ENCODE measurements at places on chromosomes 1 and 21. TPM values are rescaled to one million over a fixed set of nuclear protein-coding genes. Genes with fewer than 3 reads are reported as not detected.
A peak's percentile ranks its signal among the peaks of the same experiment; 100 is the strongest.

GRCh38 chr1:119477710-119478109 is 29.3 kb upstream of the HSD3B1 start:
- no peaks in the 10 kb centered on the region for H3K4me1 ChIP-seq
- no peak overlapping the region for H3K4me3 ChIP-seq
- H3K27ac ChIP-seq = no peak overlapping the region
- no peaks in the 10 kb centered on the region for H3K27me3 ChIP-seq

PTGFR gene
- not detected for total RNA-seq

TTLL7 gene
- total RNA-seq = 31.4 TPM

GRCh38 chr1:221712776-221713431 is 29.0 kb downstream of the DUSP10 start:
- H3K27me3 ChIP-seq = no peaks in the 10 kb centered on the region
- H3K27ac ChIP-seq = no peak overlapping the region
- no peaks in the 10 kb centered on the region for H3K36me3 ChIP-seq
- DNase-seq = no peak
- no peaks in the 10 kb centered on the region for H3K4me1 ChIP-seq

GRCh38 chr21:34875830-34876229 is 173.3 kb downstream of the RUNX1 start:
- H3K27me3 ChIP-seq = no peaks in the 10 kb centered on the region
- no peak for DNase-seq
- no peak overlapping the region for H3K4me3 ChIP-seq
- H3K4me1 ChIP-seq = peaks cover 6% of the 10 kb centered on the region

TMEM79 gene
- total RNA-seq = 5.5 TPM

- H3K27me3 ChIP-seq = no peaks in the 10 kb centered on the region
- no peaks in the 10 kb centered on the region for H3K36me3 ChIP-seq
- H3K4me1 ChIP-seq = peaks cover 3% of the 10 kb centered on the region
- no peak overlapping the region for H3K27ac ChIP-seq
- no peak overlapping the region for H3K4me3 ChIP-seq
These were observed 116.3 kb downstream of the PEX14 start for GRCh38 chr1:10591010-10591409.

GRCh38 chr1:40803447-40803846 is 19.9 kb downstream of the KCNQ4 start:
- no peak overlapping the region for H3K27ac ChIP-seq
- no peak overlapping the region for H3K4me3 ChIP-seq
- DNase-seq = no peak
- H3K4me1 ChIP-seq = peaks cover 7% of the 10 kb centered on the region

GRCh38 chr1:242017580-242018233 is 18.8 kb upstream of the MAP1LC3C start:
- H3K36me3 ChIP-seq = no peaks in the 10 kb centered on the region
- H3K4me1 ChIP-seq = no peaks in the 10 kb centered on the region
- peak; percentile 13 for DNase-seq
- no peak overlapping the region for H3K27ac ChIP-seq
- no peaks in the 10 kb centered on the region for H3K27me3 ChIP-seq

ABCG1 gene
- total RNA-seq = 0.80 TPM

GPR37L1 gene
- total RNA-seq = 0.44 TPM

GRCh38 chr21:14877581-14878228 is 187.1 kb downstream of the NRIP1 start:
- no peaks in the 10 kb centered on the region for H3K27me3 ChIP-seq
- no peak overlapping the region for H3K4me3 ChIP-seq
- H3K36me3 ChIP-seq = no peaks in the 10 kb centered on the region

- no peaks in the 10 kb centered on the region for H3K4me1 ChIP-seq
- no peaks in the 10 kb centered on the region for H3K27me3 ChIP-seq
- DNase-seq = no peak
These were observed 32.6 kb upstream of the DENND1B start for GRCh38 chr1:197807739-197808453.

GRCh38 chr1:31786366-31787060 is 22.4 kb upstream of the ADGRB2 start:
- no peak overlapping the region for H3K4me3 ChIP-seq
- H3K36me3 ChIP-seq = no peaks in the 10 kb centered on the region
- no peak overlapping the region for H3K27ac ChIP-seq

DNA sequence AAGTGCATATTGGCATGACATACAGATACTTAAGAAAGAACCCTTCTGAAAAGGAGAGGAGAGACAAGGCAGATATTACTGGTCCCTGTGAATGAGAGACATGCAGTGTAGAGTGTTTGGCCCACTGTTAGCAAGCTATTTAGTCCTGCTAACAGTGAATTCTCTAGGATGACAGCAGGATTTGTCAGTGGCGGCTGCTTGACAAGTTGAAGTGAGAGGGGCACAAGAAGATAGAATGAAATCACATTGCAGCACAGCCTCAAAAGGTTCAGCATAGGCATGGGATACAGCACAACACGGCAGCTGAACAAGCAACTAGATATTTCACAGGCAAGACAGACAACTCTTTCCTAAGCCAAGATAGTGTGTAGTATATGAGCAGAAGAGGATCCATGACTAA is 407.9 kb downstream of the PLA2G4A start:
- H3K36me3 ChIP-seq = no peaks in the 10 kb centered on the region
- no peaks in the 10 kb centered on the region for H3K27me3 ChIP-seq
- no peak for DNase-seq
- no peak overlapping the region for H3K4me3 ChIP-seq
- no peaks in the 10 kb centered on the region for H3K4me1 ChIP-seq

GRCh38 chr1:109739738-109740614 is 862 bp downstream of the GSTM3 start:
- H3K36me3 ChIP-seq = no peaks in the 10 kb centered on the region
- H3K4me3 ChIP-seq = peak overlapping the region; percentile 73
- DNase-seq = no peak
- peak overlapping the region; percentile 76 for H3K27ac ChIP-seq

GRCh38 chr1:11475748-11476147 is 3.2 kb upstream of the DISP3 start:
- H3K27me3 ChIP-seq = no peaks in the 10 kb centered on the region
- DNase-seq = no peak
- H3K36me3 ChIP-seq = no peaks in the 10 kb centered on the region

DNA sequence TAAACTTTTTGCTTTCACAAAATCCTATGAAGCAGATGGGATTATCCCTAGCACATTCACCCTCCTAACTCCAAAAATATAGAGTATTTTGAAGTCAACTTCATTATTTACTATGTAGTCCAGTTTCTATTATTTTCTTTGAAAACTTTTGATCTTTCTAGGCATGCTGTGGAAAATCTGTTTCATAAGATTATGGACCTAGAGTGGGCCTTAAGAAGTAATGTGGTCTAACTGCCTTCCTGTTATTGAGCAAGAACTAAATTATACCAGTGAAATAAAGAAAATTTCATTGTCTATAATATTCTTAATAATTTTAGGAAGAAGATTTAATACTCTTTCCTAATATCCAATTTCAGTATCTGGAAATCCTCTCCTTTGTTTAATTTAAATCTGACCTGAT is 58.1 kb downstream of the PRKACB start:
- no peak for DNase-seq
- no peak overlapping the region for H3K27ac ChIP-seq
- H3K27me3 ChIP-seq = no peaks in the 10 kb centered on the region
- no peak overlapping the region for H3K4me3 ChIP-seq
- no peaks in the 10 kb centered on the region for H3K4me1 ChIP-seq
- no peaks in the 10 kb centered on the region for H3K36me3 ChIP-seq

DNA sequence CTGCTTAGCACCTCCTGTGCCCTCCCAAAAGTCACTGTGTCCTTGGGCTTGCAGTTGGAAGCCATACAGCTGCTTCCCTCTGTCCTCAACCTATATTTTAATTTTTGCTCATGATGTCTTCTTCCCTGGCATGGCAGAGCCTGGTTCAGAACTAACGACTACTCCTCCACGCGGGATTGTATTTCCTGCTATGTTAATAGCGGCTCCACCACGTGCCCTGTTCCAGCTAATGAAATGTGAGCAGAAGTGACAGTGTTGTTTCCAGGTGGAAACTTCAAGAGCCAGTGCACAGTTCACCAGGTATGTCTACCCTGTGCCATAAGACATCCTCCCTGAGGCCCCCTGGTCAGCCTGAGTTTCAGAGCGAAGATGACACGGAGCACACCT is 52.1 kb downstream of the DHRS3 start:
- no peak for DNase-seq
- H3K4me1 ChIP-seq = peaks cover 16% of the 10 kb centered on the region
- no peaks in the 10 kb centered on the region for H3K36me3 ChIP-seq

DNA sequence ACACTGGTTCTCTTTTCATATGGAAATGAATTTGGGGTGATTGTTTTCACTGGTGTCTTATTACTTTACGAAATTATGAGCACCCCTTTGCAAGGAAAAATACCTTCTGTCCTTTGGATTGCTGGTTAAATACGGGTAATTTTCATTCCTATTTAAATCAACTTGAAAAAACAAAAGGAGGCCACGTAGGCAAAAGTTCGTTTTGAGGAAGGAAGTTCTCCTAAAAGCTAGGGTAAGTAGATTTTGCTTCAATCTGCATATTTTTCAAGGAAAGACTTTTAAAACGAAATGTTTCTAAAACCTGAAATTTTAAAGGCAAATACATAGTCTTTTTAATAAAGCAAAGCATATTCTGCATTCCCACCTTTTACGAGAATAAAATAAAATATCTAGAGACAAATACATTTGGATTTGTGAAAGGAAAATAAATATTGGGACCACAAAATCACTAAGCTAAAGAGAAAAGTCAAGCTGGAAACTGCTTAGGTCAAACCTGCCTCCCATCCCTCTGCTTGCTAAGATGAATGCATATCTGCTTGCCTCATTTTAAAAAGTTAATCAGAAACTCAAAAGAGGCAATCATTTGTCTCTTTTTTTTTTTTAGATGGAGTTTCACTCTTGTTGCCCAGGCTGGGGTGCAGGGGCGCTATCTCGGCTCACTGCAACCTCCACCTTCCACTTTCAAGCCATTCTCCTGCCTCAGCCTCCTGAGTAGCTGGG is 70.9 kb upstream of the ETS2 start:
- no peaks in the 10 kb centered on the region for H3K27me3 ChIP-seq
- H3K4me1 ChIP-seq = peaks cover 9% of the 10 kb centered on the region
- no peak for DNase-seq
- peak overlapping the region; percentile 95 for H3K27ac ChIP-seq
- H3K36me3 ChIP-seq = no peaks in the 10 kb centered on the region

- peak overlapping the region; percentile 95 for H3K27ac ChIP-seq
- no peaks in the 10 kb centered on the region for H3K27me3 ChIP-seq
- DNase-seq = no peak
- no peaks in the 10 kb centered on the region for H3K36me3 ChIP-seq
- H3K4me3 ChIP-seq = no peak overlapping the region
These were observed 23.7 kb upstream of the PLCH2 start for GRCh38 chr1:2452201-2452931.

- H3K36me3 ChIP-seq = no peaks in the 10 kb centered on the region
- no peak overlapping the region for H3K4me3 ChIP-seq
- H3K27me3 ChIP-seq = no peaks in the 10 kb centered on the region
- no peaks in the 10 kb centered on the region for H3K4me1 ChIP-seq
These were observed 269.3 kb upstream of the LYPLAL1 start for GRCh38 chr1:218904416-218904815.

CDA gene
- total RNA-seq = 0.62 TPM

HSD3B1 gene
- not detected for total RNA-seq

- no peaks in the 10 kb centered on the region for H3K36me3 ChIP-seq
- H3K27me3 ChIP-seq = peaks cover 4% of the 10 kb centered on the region
- no peak overlapping the region for H3K4me3 ChIP-seq
- DNase-seq = no peak
- H3K4me1 ChIP-seq = no peaks in the 10 kb centered on the region
- no peak overlapping the region for H3K27ac ChIP-seq
These were observed 30.2 kb upstream of the LRRC8D start for GRCh38 chr1:89790592-89790991.

GRCh38 chr1:81340239-81340638 is 460.5 kb upstream of the ADGRL2 start:
- H3K27ac ChIP-seq = no peak overlapping the region
- DNase-seq = no peak
- H3K36me3 ChIP-seq = no peaks in the 10 kb centered on the region

DNA sequence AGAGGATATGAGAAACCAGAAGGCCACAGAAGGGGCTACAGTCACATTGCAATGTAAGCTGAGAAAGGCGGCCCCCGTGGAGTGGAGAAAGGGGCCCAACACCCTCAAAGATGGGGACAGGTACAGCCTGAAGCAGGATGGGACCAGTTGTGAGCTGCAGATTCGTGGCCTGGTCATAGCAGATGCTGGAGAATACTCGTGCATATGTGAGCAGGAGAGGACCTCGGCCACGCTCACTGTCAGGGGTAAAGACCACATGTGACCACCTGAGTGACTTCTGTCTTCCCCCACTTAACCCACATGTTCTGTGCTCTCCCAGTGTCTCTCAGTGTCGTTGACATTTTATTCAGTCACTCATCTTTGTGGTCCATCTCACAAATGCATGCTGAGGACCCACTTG is 92.1 kb downstream of the OBSCN start:
- H3K36me3 ChIP-seq = no peaks in the 10 kb centered on the region
- no peak overlapping the region for H3K4me3 ChIP-seq
- no peaks in the 10 kb centered on the region for H3K27me3 ChIP-seq
- no peaks in the 10 kb centered on the region for H3K4me1 ChIP-seq

DNA sequence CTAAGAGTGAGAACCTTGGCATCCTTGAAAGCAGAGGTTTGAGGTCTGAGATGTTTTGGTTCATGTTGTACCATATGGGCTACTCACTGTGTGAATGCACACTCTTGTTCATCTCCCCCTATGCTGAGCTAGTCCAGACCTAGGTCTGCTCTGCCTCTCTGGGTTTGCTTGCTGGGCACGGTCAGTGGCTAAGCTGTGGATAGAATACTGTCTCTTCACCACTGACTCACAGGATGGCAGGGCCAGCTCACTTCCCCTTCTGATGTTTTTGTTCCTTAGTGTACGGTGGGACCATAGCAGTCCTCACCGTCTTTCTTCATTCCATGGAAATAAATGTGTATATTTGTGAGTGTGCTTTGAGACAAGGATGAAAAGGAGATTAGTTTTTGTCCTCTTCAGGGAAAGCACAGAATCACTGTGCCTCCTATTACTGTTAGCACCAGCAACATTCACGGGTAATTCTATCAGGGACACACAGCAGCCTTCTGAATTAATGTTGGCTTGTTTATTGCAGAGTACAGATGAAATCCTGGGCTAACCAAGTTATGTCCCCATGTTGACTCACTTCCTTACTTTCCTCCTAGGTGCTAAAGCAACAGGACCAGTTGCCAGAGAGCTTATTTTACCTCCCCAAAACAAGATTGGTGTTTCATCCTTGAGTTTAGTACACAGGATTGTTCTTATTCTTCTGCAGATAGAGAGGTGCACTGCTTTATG is 56.9 kb upstream of the IVNS1ABP start:
- no peak overlapping the region for H3K27ac ChIP-seq
- H3K4me3 ChIP-seq = no peak overlapping the region
- no peaks in the 10 kb centered on the region for H3K4me1 ChIP-seq
- DNase-seq = no peak
- no peaks in the 10 kb centered on the region for H3K27me3 ChIP-seq

- peak overlapping the region; percentile 53 for H3K4me3 ChIP-seq
- DNase-seq = no peak
- no peaks in the 10 kb centered on the region for H3K4me1 ChIP-seq
These were observed 32.4 kb downstream of the PRMT2 start for GRCh38 chr21:46667741-46668380.

HCRTR1 gene
- total RNA-seq = 0.18 TPM
